ENCODE measurements at places on chromosomes 7 and 10.

GRCh38 chr7:99897322-99898022 lies 20.6 kb upstream of the OR2AE1 start:
- DNase-seq = no peak

DNA sequence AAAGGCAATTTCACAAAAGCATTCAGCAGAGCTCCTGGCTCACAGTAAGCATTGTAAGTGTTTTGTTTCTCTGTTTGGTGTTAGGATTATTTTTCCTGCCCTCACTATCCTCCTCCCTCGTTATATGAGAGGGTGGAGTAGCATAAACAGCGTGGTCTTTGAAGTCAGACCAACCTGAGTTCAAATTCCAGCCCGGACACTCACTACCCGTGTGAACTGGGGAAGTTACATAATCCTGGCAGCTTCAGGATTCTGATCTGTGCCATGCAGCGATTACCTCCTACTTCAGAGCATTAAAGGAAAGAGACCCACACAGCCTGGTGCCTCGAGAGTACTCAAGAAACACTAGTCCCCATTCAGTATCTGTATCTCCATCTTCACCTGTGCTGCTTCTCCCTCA lies 386.5 kb downstream of the INHBA start:
- DNase-seq = no peak

GRCh38 chr10:13054844-13055243 lies 45.1 kb upstream of the OPTN start:
- no peak for DNase-seq

DNA sequence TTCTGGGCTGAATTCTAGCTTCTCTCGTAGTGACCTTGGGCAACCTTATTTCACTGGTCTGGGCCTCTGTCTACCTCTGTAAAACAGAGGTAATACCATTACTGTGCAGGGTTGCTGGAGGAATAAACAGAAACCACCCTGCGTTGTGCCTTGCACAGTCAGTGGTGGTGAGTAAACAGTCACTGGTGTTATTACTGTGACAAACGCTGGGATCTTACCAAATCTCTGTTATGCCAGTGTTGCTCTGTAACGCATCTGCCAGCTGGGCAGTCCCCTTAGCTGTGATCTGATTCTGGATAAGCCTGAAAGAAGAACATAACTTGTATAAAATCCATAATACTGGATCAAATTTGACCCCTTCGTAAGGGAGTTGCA lies 49.4 kb downstream of the NOD1 start:
- no peak for DNase-seq

- DNase-seq = no peak
These were observed 140.2 kb downstream of the AUTS2 start for GRCh38 chr7:69738396-69738951.

- DNase-seq = peak; percentile 11
These were observed 34.2 kb upstream of the ANKRD2 start for GRCh38 chr10:97538411-97538810.

DNA sequence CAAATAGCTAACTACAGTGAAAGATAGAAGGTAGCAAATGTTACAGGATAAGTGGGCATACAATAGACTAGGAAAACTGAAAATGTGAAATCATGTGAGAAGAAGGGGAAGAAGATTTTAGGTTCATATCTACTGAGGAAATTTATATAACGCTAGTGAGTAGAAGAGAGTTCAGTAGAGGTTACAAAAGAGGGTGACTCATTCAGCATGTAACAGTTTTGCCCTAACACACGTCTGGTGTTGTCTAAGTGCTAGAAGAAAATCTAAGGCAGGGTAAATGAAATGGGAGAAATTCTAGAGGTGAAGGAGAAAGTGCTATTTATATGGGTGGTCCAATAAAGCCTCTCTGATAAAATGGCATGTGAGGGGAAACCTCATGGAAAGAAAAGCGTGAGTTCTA lies 731.4 kb upstream of the POT1 start:
- DNase-seq = no peak

- DNase-seq = no peak
These were observed 9.4 kb upstream of the KNDC1 start for GRCh38 chr10:133150656-133151055.

DNA sequence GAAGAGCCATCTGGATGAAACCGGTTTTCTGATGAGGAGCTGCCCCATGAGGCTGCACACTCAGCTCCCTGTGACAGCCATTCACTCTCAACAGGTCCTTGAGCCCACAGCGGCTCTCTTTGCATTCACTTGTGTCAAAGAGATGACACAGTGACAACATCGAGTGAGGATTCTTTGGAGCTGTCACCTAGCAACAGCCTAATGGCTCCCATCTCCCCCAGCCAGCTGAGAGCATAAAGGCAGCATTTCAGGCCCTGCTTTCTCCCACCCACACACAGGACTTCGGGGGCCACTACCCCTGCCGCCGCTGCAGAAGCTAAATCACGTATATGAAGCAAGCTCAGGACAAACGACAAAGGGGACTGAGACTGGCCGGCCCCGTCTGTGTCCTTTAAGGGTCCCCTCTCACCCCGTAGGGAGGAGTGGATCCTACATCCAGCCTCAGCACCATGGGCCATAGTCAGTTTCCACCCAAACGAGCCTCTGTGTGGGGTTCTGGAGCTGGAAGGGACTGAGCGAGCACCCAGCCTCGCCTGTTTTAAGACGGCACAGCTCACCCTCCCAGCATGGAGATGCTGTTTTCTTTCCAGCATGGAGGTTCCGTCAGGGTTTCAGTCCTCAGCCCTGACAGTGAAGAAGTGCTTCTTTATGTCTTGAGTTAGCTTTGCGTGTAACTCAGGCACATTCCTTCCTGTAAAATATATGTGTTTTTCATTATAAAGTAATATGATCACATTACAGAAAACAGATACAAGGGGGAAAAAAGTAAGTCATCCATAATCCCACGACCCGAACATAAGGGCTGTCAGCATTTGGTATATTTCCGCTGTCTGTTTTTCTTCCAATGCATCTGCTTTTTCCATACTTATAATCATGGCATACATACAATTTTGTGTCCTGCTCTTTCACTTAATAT lies 4.9 kb downstream of the CPA4 start:
- DNase-seq = no peak

GRCh38 chr7:26398427-26398755 lies 106.7 kb downstream of the SNX10 start:
- no peak for DNase-seq

GRCh38 chr10:123854003-123854402 lies 37.6 kb downstream of the CPXM2 start:
- no peak for DNase-seq

GRCh38 chr7:96169439-96169838 lies 152.5 kb downstream of the SLC25A13 start:
- no peak for DNase-seq

DNA sequence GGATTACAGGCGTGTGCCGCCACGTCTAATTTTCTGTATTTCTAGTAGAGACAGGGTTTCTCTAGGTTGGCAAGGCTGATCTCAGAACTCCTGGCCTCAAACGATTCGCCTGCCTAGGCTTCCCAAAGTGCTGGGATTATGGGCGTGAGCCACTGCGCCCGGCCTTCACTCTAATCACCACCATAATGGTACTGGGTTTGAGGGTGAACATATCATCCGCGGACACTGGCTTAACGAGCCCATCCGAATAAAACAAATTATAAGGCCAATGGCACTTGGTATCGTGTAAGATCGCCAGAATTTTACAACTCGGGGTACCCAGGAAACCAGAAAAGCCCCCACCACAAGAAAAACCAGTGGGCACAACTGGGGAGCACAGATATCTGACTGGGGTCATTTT lies 580 bp downstream of the FAM200A start:
- no peak for DNase-seq

GRCh38 chr7:151377406-151377805 lies 32.4 kb downstream of the WDR86 start:
- peak; percentile 58 for DNase-seq

GRCh38 chr10:94052866-94053791 lies 59.4 kb downstream of the PLCE1 start:
- DNase-seq = no peak

GRCh38 chr10:108749042-108749441 lies 1174.3 kb downstream of the XPNPEP1 start:
- DNase-seq = no peak

DNA sequence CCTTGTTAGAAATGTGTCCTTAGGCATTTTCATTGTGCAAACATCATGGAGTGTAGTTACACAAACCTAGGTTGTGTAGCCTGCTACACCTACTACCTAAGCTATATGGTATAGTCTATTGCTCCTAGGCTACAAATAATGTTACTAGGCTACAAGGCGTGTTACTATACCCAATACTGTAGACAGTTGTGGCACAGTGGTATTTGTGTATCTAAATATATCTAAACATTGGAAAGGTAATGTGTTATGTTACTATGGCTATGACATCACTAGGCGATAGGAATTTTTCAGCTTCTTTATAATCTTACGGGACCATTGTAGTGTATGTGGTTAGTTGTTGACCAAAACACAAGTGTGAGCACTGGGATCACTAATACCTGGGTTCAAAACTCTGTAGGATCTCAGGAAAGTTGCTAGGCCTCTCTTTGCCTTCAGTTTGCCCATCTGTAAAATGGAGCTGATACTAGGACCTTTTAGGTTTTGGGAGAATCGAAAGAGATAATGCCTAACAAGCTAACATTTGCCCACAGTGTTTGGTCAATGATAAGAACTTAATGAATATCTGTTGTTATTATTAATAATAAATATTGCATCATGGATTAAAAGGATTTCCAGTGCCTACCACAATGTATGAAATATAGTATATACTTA lies 2.7 kb downstream of the BICC1 start:
- DNase-seq = no peak

- no peak for DNase-seq
These were observed 95.4 kb downstream of the TAX1BP1 start for GRCh38 chr7:27835376-27835775.

DNA sequence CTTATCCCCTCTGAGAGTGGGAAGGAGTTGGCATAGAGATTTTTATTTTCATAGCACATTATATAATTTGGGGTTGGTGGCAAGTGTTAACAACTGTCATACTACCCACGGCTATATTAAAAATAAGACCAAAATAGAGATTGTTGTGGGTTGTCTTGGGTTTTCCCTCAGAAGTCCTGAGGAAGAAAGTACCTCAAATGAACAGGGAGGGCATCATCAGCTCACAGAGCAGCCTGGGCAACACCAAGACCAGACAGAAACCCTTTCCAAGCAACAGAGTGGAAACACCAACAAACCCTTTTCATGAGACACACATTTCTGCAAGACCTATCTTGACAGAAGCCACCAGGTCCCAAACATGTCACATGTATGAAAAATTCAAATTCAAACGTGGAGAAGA lies 121.2 kb downstream of the GLI3 start:
- no peak for DNase-seq

DNA sequence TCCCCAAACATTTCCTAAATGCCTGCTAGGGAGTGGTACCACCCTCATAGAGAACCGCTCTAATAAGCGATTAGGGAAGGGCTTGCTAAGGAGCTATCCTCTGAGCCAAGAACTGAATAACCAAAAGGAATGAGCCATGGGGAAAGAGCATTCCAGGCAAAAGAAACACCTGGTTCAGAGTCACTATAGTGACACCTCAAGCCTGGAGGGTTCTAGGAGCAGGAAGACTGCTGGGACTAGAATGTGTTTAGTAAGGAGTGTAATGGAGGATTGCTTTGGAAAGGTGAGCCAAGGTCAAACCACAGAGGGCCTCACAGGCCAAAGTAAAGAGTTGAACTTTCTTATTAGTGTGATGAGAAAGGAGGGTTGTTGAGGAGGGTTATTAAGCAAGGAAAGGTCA lies 38.7 kb upstream of the NRBF2 start:
- no peak for DNase-seq

GRCh38 chr7:128240696-128241386 lies at the start of gene LEP:
Gene LEP (plus strand): TSS chr7:128241278. CDS start chr7:128252019, 10,741 bp downstream.
- peak; percentile 72 for DNase-seq
